ENCODE measurements at places on chromosomes 3 and 15.

DNA sequence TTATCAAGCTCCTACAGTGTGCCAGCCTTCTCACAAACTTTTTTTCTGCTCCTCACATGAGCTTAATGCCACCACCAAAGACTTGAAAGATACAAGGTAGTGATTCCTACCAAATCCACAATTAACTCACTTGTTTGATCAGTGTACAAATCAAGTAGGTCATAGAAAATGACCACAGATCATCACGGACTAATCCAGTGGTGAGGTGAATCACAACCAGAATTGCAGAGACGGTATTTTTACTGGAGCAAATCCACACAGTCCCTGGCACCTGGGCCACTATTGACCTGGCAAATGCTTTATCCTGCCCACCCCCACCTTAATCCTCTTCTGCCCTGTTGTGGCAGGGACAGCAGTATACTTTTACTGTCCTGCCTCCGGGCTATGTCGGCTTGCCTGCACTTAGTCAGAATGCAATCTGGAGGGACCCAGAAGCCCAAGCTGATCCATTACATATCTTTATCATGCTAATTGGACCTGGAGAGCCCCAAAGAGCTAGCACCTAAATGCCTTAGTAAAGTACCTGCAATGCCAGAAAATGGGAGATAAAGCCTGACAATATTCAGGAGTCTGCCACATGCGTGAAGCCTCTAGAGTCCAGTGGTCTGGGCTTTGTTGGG lies 83.9 kb upstream of the CDV3 start:
- DNase-seq: no peak

DNA sequence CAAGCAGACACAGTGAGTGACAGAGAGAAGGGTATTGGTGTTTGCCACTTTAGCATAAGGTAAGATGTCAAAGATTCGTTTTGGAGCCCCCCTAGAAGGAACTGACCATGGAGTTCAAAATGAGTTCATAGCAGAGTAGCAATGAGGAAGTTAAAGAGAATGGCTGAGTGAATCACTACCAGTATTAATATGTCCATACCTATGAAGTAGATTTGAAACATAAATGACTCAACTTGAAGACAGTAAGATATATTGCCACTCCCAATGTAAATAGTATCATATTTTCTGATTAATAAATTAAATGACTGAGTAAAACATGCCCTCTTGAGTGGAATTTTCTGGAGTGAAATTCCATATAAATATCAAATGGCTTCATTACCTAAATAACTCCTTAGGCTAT lies 675.1 kb downstream of the NLGN1 start:
- no peak for DNase-seq

DNA sequence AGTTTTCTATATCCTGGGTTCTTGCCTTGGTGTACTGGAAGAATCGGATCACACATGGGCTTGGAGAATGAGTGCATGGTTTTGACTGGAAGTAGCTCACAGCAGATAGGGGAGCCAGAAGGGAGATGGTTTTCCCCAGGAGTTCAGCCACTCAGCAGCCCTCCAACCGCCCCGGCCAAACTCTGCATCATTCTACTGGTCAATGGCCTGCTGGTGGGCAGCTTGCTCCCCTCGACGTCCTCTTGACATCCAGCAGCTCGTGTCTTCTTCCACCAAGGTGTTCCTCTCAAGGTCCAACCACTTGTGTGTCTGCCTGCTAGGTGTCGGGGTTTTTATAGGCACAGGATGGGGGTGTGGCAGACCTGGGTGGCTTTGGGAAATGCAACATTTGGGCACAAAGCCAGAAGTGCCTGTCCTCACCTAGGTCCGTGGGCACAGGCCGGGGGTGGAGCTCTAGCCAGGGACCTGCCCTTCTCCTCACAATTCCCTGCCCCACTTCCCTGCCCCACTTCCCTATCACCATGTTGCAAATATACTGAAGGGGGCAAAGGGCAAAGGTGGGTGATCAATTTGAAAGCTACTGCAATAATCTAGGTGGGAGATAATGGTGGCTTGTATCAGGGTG lies 3.0 kb upstream of the GTPBP8 start:
- DNase-seq: no peak

DNA sequence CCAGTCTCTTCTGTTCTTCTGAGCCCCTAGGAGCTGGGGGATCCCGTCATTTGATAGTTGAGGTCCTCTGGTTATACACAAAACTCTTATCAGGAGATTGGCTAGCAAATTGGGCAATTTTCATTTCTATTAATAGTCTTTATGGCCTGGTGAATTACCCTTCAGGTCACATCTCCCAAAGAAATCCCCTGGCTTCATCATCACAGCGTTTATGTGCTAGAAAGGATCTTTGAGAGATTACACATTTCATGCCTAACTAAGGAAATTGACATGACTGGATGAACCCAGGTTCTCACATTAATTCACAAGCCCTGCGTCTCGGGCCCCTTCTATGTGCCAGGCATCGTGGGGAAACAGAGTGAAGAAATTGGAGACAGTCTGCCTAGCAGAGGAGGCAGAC lies 227.4 kb upstream of the PROK2 start:
- DNase-seq: no peak

GRCh38 chr15:79003301-79003700 lies 58.5 kb upstream of the CTSH start:
- DNase-seq: no peak

DNA sequence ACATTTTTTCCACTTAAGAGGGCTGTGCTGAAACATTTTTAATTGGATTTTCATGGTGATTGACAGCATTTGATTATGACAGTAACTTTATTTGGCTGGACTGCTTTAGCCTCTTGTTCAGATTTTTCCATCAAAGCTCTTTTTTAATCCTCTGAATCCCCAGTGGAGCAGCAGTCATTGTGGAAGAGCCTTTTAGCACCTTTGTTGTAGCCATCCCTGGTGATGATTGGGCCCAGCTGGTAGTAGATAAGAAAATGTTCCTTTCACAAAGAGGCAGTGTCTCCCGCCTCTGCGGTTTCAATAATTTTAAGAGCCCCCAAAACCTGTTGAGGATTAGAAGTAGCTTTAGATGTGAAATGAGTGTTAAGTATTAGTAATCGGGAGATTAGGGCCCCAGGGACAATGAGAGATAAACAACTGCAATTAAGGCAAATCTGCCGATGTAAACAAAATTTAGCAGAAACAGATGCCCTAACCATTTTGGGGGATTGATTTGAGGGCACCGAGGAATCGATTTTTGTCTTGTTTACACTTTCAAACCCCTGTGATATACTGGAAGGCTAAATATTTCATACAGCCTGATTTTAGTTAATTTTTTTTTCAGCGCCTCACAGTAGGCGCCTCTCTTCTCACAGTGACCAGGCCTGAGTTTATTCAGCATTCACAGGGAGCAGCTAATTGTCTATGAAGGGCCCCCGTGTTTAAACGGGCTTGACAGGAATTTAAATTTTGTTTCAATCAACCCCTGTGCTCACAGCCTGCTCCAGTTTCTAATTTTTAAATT lies 43.2 kb upstream of the SKOR1 start:
- DNase-seq: no peak

- no peak for DNase-seq
Observed at GRCh38 chr3:150184426-150185071, 213.9 kb upstream of the PFN2 start.

DNA sequence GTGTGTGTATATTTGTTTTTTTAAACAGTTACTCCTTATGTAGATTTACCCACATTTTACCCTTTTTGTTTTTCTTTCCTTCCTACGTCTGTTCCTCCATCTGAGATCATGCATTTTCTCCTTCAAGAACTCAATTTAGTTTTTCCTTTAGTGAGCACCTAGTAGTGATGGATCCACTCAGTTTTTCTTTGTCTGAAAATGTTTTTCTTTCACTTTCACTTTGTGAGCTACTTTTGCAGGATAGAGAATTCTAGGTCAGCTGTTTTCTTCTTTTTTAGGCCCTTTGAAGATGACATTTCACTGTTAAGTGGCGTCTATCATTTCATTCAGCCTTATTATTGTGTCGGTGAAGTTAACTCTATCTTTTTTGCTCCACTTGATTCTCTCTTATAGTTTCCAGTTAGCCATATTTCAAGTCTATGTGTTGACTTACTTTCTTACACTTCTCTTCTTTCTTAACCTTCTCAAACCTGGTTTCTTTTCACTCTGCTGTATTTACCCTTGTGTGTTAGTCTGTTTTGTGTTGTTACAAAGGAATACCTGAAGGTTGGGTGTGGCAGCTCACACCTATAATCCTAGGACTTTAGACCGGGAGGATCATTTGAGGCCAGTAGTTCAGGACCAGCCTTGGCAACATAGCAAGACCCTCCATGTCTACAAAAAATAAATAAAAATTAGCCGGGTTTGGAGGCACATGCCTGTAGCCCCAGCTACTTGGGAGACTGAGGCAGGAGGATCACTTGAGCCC lies 55.8 kb downstream of the PRKCI start:
- no peak for DNase-seq

DNA sequence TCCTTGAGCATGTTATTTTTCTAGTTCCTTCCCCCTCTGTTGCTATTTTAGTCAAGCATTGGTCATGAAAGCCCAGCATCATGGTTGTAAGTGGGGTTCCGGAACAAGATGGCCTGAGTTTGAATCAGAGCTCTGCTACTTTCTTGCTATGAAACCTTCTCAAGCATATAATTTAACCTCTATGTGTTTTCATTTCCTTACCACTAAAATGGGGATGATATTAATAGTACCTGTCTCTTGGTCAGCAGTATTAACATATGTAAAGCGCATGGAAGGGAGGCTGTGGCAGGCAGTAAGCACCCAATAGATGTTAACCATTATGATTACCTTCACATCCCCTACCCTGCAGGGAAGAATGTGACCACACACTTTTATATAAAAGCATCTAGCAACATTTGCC lies 14.3 kb upstream of the SPRED1 start:
- no peak for DNase-seq

DNA sequence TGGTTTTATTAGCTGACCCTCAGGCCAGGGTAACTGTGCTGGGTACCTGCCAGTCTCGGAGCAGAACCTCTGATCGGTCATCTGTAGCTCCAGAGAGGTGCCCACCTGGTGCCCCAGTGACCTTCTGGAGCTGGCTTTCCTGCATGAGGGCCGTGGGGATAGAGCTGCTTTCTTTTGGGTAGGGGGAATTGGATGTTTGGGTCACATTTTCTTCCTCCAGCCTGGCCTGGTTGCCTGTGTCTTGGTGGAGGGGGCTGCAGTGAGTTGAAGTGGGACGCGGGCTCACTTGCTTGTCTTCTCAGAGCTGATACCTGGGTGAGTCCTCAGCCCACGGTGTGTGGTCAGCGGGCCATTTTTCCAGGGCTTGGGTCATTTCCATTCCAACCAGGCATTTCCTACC lies 2.6 kb downstream of the ZNF710 start:
- no peak for DNase-seq

GRCh38 chr3:14581334-14582044 lies 41.3 kb upstream of the GRIP2 start:
- DNase-seq: no peak

DNA sequence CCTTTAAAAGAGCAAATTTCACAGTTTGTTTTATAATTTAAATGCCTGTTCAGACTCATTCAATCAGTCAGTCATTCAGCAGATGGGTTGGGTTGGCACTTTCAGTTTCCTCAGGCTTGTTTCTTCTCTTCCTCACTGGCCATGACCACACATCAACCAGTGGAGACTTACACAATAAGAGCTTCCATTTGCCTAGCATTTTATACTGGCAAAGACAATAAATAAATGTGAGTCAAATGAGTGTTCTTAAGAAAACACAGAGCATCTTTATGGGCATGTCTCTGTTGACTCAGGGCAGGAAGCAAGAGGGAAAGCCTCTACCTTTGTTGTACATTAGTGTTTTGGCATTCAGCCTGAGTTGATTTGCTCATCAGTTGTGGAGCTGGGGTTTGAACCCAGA lies 122.6 kb downstream of the EPHB1 start:
- no peak for DNase-seq

DNA sequence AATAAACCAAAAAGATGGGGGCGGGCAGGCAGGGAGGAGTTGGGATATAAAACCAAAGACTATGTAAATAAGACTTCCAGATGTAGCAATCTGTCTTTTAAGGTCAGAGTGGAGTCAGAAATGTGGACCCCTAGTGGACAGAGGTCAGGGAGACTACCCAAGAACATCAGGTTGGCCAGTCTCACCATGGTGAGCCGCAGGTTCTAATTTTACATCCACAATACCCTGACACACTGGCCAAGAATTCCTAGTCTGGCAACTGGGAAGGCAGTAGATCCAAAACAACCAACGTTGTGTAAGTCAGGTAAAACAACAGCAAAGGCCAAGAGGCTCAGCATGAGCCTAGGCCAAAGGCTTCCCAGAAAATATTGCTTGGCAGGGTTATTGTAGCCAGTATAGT lies 203.4 kb downstream of the FOXP1 start:
- no peak for DNase-seq

GRCh38 chr3:100149130-100149529 lies 34.8 kb upstream of the FILIP1L start:
- no peak for DNase-seq

DNA sequence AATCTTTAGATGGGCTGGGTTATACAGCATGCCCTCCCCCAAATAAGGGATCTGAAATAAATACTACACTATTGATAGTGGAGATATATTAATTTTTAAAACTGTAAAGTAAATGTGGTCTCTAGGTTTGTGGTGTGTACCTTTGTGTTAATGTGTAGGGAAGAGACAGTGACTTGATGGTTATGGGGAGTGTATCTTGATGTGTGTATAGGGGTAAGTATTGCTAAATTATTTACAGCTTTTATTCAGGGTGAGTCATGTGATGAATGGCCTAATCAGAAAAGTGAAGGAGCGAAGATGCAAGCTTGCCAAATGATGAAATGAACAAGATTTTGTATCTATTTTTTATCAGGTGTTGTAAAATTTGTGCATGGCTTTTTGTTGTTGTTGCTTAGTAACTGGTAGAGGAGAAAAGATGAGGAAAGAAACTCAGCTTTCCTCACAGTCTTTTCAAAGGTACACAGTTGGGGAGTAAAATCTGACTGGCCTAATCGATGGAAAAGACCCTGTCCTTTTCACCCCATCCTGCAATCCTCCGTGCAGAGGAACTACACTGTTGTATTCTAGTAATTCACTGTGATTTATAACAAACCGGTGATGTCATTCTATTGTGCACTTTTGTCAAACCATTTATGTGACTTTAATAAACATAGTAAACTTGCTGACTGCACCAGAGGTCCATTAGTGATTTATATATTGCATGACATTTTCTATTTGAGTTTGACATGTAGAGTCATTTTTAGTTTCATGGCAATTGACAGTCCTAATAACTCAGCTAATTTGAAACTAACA lies 17.7 kb downstream of the FEM1B start:
- DNase-seq: no peak

- DNase-seq: no peak
Observed at GRCh38 chr3:20080956-20081554, 40.8 kb downstream of the KAT2B start.

DNA sequence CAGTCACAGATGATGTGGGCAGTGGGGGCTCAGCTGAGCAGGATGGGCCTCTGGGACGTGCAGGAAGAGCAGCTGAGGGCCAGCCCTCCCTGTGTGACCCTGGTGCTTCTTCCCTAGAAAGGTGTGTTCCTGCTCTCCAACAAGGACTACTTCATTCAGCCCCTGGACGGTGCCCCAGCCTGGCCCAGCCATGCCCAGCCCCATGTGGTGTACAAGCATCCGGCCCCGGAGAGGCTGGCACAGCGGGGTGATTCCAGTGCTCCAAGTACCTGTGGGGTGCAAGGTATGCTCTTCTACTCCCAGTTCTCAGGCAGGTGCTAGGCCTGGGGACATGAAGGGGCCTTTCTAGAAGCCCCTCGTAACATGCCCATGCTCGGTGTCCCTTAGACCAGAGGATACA lies 38.3 kb downstream of the SAXO2 start:
- no peak for DNase-seq
